HTR-8/SVneo (cell line): ENCODE measurements at places on chromosomes 11 and 22.

DNA sequence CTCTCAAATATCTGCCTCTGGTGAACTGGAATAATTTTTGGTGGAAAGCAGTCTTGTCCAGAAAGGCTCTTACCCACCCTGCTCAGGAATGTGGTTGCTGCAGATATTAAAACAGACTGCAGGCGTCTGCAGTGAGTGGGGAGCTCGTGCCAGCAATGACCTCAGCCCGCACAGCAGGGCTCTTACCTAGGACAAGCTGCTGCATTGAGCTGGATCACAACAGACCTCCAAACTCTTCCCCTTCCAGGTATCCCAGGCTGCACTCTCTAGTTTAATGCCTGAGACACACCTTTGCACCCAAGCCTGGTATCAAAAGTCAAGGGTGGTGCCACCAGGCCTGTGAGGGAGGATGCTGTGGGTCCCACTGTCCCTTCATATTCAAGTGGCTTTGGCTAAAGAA is 69.7 kb upstream of the CDON start:
- DNase-seq: peak; percentile 45

- DNase-seq: peak; percentile 3
These were observed 72.4 kb upstream of the FAT3 start for GRCh38 chr11:92152245-92152644.

- no peak for DNase-seq
These were observed 13.9 kb downstream of the STX3 start for GRCh38 chr11:59769111-59769510.

GRCh38 chr11:65575568-65576231 is at the start of gene EHBP1L1:
Gene EHBP1L1 (plus strand): TSS chr11:65576053. CDS start chr11:65576303, 250 bp downstream.
- peak; percentile 70 for DNase-seq

GRCh38 chr11:114159320-114159719 is 99.8 kb downstream of the ZBTB16 start:
- DNase-seq: no peak

GRCh38 chr11:7307836-7308235 is 56.1 kb downstream of the SYT9 start:
- no peak for DNase-seq

DNA sequence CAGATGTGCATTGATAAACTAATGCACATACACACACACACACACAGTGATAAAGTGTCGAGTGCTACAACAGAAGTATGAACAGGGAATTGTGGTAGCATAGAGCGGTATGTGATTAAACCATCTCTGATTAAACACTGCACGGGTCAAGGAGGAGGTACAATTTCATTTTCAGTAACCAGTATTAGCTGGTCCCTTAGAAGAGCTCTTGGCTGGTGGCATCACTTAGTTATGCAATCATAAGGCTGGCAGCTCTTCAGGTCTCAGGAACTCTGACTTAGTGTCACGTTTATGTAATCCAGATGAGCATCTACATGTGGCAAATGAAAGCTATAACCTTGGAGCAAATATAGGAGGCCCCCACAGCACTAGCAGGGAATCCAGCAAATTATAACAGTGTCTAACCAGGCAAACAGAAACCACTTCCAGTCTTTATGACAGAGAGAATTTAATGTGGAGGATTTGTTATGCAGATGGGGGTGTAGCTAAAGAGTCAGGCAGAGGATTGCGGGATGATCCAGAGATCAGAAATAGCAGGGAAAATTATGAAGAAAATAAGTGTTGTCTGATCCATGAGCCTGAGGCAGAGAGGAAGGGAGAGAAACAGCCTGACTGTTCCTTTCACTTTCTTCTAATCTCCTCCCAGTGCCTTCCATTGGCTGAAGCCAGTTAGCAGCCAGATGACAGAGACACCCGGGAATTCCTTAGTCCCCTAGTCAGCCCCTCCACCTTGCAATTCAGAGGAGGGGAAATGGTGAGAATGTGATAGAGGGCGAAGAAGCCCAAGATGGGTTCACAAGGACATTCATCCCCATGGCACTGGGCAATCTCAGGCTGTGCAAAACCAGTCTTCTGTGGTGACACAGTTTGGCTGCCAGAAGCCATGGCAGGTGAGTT is 533.1 kb upstream of the TENM4 start:
- DNase-seq: peak; percentile 12

DNA sequence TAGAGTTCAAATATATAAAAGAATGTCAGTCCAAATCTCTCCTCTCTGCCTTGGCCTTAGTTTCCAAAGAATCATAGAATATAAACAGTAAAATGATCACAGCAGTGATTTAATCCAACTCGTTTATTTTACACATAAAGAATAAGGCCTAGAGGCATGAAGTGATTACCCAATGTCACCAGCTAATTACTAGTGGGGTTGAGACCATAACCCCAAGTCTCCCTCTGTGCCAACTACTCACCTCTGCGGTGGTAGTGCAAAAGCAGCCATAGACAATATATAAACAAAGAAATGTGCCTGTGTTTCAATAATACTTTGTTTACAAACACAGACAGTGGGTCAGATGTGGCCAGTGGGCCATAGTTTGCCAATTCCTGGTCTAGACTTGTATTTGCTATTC is 96.6 kb upstream of the FAT3 start:
- no peak for DNase-seq

GRCh38 chr22:50683086-50683993 is 10.7 kb downstream of the SHANK3 start:
- DNase-seq: no peak

GRCh38 chr11:46127150-46127638 is 5.9 kb upstream of the PHF21A start:
- peak; percentile 75 for DNase-seq

- DNase-seq: no peak
These were observed 22.9 kb downstream of the STX3 start for GRCh38 chr11:59778122-59778521.

- peak; percentile 61 for DNase-seq
These were observed 3.8 kb downstream of the CSNK1E start for GRCh38 chr22:38313384-38313955.

GRCh38 chr11:26987272-26987671 is 6.6 kb upstream of the FIBIN start:
- no peak for DNase-seq

- DNase-seq: no peak
These were observed 18.4 kb upstream of the SEC14L4 start for GRCh38 chr22:30523646-30524489.

DNA sequence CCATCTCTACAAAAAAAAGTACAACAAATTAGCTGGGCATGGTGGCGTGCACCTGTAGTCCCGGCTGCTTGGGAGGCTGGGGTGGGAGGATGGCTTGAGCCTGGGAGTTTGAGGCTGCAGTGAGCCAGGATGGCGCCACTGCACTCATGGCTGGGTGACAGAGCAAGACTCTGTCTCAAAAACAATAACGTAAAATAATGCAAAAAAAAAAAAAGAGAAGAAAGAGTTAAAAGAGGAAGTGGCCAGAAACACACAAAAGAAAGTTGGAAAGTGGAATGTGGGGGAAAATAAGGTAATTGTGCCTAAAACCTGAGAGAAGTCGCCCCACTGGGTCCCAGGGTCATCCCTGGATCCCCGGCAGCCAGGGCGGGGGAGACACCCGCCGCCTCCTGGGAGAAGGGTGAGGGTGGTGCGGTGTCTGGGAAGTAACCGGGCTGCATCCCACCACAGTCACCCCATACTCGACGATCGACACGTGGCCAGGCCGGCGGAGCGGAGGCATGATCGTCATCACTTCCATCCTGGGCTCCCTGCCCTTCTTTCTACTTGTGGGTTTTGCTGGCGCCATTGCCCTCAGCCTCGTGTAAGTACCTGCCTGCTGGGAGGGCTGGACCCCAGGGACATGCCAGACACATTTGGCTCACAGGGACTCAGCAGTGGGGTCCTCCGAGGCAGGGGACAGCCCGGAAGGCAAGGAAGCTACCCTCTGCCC is 8.1 kb downstream of the UPK3A start:
- DNase-seq: no peak

DNA sequence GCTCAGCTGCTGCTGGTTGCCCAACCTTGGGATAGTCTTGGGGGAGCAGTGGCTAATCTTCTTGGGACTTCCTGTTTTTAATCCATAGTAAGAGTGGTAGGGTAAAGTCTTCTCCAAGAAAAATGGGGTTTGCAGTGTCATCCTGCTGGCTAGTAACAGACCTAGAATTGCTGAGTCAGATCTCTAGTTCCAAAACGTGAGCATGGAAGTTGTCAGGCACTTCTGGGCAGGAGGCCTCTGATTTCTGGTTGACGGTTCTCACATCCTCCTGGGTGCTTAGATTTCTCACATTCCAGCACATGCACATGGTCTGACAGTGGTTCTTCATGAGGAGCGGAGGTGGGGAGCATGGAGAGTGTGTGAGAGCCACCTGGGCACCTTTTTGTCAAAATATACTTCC is 410.0 kb downstream of the OPCML start:
- no peak for DNase-seq

DNA sequence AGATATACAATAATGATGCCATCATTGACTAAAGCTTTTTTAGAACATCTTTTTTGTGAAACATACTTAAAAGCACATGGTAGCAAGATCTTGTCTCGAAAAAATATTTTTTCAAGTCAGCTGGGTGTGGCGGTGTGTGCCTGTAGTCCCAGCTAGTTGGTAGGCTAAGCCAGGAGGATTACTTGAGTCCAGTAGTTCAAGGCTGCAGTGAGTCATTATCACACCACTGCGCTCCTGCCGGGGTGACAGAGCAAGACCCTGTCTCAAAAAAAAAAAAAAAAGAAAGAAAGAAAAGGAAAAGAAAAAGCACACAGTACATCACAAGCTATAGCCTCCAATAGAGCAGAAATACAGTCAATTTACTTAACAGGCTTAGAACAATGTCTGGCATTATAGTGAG is 37.0 kb downstream of the ENTHD1 start:
- DNase-seq: no peak

DNA sequence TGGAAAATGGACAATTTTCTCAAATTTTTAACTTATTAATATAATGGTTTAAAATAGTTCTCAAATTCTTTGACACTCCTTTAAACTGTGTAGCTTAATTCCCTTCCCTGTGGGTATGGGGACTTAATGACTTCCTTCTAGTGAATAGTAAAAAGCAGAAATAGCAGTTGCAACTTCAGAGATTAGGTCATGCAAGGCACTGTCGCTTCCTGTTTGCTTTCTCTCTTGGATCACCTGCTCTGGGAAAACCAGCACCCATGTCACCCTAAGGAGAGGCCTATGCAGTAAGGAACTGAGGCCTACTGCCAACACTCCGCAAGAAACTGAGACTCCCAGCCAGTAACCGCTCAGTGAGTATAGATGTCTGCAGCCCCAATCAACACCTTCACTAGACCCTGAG is 5.5 kb upstream of the PANX3 start:
- no peak for DNase-seq

DNA sequence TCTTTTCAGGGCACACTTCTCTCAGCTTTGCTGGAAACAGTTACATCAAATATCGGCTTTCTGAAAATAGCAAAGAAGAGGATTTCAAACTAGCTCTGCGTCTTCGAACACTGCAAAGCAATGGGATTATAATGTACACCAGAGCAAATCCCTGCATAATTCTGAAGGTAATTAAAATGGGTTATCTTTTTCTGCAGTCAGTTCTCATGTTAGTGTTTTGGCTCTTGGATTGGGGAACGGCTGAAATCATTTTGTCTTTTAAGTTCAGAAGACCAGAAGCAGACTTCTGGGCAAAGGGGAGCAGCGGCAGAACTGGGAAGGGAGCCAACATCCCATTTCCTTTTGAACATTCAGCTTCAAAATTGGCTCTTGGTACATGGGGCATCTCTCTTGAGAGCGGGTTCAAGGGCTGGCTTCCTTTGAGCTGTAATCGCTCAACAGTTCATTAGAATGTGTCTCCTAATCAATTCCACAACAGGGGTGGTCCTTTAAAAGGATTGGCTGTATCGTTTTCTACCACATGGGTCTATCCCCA is 110.2 kb upstream of the MTNR1B start:
- no peak for DNase-seq

DNA sequence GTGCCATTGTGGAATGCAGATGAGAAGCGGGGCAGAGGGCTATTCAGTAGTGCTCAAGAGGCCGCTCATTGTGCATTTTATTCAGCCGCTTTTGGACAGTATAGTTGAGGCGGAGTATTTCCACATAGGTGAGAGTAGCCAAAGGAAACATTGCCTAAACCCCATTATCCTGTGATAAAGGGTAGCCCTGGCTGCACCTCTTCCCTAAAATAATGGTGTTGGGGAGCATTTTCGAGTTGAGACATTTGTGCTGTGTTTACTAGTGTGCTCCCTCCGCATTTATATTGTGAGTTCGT is 68.8 kb downstream of the SPECC1L start:
- no peak for DNase-seq

DNA sequence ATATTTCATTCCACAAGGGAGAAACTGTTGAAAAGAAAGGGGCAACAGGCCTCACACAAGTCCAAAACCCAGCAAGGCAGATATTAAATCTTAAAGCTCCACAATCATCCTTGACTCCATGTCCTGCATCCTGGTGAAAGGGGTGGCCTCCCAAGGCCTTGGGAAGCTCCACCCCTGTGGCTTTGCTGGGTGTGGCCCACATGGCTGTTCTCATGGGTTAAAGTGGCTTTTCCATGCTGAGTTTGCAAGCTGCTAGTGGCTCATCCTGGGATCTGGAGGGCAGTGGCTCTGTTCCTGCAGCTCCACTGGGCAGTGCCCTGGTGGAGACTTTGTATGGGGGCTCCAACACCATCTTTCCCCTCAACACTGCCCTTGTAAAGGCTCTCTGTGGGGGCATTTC is 106.4 kb downstream of the CTNND1 start:
- no peak for DNase-seq

GRCh38 chr11:2293531-2293971 is 8.2 kb downstream of the C11orf21 start:
- DNase-seq: no peak

- no peak for DNase-seq
These were observed 143.0 kb downstream of the APIP start for GRCh38 chr11:34773211-34773610.

- DNase-seq: no peak
These were observed 32.4 kb downstream of the NECTIN1 start for GRCh38 chr11:119696378-119697222.

- no peak for DNase-seq
These were observed 1.1 kb downstream of the JHY start for GRCh38 chr11:122883646-122883979.

GRCh38 chr11:94241896-94242295 is 62.5 kb upstream of the IZUMO1R start:
- no peak for DNase-seq

DNA sequence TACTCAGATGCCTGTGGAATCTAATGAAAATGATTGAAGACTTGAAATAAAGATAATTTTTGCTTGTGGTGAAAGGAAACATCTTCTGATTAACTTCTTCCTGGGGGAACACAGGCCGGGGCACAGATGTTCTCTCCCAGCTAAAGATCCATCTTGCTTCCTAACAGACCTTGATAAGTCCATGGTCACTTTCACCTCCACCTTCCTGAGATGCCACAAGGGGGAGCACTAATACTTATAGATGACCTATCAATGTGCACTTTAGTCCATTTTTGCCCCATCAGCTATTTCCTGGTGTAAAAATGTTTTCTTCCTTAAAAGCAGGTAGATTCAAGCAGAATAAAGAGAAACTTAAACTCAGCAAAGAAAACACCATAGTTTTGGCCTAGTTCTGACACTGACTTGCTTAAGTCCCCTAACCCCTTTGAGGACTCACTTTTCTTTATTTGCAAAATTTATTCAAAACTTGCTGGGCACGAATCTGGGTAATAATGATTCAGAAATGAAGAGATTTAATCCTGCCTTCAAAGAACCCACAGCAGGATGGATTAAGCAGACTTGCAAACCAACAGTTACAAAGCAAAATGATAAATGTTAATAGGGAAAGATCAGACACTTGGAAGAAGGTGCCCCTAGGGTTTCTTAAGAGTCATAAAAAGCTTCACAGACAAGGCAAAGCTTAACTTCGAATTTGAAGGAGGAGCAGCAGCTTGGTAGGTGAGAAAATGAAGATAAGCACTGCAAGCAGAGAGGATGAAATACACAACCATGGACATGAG is 158.7 kb downstream of the RAB38 start:
- peak; percentile 18 for DNase-seq
